Activated T-cell treated with anti-CD3 and anti-CD28 coated beads, Interleukin-2, amount 50 U/mL, for 1 hour (primary cell): ENCODE measurements at places on chromosomes 16 and 17.

DNA sequence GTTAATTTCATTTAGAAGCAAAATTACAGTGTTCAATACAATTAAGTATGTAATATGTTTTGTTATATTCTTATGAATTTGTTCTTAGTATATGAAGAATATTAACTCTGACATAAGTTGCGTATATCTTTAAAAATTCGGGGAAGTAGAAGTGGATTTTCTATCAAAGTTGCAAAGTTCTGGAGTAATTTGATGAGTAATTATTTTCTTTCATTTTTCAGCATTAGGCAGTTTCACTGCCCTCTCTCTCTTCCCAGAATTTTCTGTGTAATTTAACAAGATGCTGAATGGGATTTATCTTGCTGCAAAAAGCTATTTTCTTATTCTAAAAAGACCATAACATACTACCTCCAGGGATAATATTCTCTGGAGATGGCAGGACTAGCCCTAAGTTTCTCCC lies 8.9 kb upstream of the CCL18 start:
- DNase-seq = no peak

DNA sequence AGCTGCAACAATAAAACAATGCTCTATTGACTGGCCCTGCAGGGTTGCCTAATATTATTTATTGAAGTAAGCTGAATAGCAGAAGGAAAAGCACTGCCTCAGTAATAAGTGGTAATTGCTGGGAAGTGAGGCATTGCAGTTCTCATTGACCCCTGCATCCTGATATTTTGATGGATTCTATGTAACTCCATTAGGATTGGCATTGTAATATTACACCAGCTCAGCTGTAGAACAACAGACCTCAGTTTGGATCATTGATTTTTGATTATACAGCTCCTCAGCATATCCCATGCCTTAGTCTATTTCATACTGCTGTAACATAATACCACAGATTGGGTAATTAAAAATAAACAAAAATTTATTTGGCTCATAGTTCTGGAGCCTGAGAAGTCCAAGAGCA lies 650.6 kb upstream of the SALL1 start:
- no peak for DNase-seq

- DNase-seq = no peak
Observed at GRCh38 chr16:20242568-20243255, 84.6 kb downstream of the GP2 start.

DNA sequence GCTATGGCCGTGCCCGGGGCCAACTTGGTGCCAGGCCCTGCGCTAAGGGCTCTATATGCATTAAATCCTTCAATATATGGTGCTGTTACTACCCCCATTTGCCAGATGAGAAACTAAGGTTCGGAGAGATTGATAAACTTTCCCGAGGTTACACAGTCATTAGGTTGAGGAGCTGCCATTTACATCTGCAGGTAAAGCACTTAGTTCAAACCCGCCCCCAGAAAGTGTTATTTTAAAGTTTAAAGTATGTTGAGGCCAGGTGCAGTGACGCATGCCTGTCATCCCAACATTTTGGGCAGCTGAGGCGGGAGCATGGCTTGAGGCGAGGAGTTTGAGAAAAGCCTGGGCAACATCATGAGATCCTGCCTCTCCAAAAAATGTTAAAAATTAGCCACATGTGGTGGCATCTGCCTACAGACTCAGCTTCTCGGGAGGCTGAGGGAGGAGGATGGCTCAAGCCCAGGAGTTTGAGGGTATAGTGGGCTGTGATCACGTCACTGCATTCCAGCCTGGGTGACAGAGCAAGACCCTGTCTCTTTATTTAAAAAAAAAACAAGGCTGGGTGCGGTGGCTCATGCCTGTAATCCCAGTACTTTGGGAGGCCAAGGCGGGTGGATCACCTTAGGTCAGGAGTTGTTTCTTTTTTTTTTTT lies 264.7 kb downstream of the PARN start:
- no peak for DNase-seq

GRCh38 chr16:30088237-30088831 lies 3.4 kb downstream of the TBX6 start:
- DNase-seq = no peak

DNA sequence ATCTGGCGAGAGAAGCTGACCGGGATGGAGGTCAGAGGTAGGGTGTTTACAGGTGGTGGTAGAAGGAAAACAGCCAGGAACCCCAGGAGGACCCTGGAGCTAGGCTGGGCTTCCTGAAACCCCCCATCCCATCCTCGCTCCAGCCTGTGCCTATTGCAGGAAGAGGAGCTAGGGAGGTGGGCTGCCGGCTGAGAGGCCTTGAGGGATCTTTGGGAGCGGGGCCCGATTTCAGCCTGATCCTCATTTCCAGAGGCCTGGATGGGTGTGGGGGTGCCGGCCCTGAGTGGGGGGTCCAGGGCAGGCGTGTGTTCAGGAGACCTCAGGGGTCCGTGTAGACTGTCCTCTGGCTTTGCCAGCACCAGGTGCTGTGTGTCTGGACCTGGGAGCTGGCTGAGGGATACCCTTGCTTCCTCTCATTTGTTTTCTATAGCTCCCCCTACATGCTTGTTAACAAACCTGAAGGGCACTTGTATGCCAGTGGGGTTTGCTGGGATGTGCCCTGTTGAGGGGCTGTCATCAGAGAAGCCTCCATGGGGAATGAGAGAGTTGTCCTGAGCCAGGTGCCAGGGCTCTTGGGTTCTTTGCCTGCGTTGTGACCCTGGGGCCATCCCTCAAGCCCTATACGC lies 18.9 kb upstream of the RAP1GAP2 start:
- no peak for DNase-seq

DNA sequence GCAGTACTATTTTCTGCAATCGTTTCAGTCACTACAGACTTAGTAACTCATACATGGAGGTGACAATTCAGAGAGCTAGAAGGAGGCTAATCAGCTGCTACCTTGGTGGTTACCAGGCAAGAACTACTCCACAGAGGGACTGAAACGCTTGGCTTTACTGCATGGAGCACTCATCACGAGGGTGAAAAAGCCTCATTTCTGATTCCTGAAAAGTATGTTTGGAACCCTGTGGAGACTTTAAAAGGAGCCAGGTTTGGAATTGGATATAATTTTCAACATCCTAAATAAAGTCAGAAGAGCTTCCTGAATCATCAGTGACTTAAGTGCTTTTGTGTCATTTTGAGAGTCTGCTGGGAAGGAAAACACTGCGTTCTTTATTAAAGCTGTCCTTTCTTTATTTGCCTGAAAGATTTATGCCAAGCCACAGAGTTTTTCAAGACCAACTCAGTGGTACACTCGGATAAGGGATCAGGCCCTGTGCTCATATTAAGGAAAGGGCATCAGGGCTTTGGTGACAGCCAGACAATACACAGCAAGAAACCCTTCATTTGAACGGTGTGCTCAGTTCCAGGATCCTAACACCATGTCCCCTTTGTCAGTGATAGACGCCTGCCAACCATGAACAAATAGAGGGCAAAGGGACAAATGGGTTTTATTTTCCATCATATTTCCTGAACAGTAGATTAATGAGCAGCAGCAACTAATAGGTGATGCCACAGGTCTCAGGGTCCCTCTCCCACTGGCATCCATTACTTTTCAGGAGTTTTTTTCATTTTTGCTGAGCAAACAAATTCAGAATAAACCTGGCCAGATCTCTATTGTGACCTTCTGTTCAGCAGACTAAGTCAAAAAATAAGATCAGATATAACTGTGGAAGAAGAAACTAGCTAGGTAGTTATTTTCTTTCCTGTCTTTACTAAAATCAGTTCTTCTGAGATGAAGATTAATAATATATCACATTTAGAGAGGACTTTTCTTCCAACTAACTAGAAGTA lies 80.5 kb upstream of the CLEC18B start:
- DNase-seq = no peak

- no peak for DNase-seq
Observed at GRCh38 chr16:4409081-4409932, 7.1 kb downstream of the CORO7 start.

DNA sequence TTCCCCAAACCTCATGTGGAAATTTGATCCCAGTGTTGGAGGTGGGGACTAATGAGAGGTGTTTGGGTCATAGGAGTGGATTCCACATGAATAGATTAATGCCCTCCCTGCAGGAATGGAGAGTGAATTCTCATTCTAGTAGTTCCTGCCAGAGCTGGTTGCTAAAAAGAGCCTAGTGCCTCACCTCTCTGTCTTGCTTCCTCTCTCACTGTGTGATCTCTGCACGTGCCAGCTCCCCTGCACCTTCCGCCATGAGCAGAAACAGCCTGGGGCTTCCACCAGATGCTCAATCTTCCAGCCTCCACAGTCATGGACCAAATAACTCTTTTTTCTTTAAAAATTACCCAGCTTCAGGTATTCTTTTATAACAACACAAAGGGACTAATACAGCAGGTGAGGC lies 72.9 kb upstream of the CLEC3A start:
- no peak for DNase-seq

GRCh38 chr17:39538866-39539265 lies 68.9 kb downstream of the NEUROD2 start:
- DNase-seq = no peak
